ENCODE measurements at places on chromosomes 7 and 10.

DNA sequence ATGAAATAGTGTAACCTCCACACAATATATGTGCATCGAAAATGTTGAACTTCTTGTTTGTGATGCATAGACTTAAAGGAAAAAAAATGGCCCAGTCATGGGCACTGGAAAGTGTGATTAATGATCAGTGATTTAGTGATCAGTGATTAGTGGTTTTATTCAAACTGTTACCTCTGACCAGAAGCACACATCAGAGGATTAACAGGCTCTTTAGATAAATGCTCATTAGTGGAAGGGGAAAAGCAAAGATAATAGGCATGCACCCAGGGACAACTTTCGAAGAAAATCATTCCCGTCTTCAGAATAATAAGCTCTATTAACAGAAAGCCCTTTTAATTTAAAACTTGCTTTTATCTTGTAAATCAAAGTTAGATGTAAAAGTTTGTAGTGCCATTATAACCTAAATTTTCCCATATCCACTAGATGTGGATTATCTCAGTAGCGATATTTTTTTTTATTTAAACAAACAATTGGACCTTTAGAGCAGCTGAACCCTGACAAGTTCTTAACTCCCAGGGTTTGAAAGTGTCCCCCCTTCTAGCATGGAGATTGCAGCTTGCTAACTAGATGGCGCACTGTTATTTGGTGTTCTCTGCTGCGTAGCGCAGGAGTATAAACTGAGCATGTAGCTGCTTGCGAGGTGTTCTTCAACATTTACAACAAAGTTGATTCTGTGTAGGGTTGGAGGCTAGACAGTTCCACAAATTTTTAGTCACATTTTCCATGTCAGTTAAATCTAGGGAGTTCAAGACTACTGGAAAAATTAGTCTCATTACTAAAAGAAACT is at the start of gene CREB5:
Gene CREB5 (plus strand): TSS at position 643 of the 787 bp plus-strand sequence. CDS start 397 bp downstream, outside the sequence.
- DNase-seq: no peak

GRCh38 chr7:66150471-66150870 is 35.8 kb downstream of the CRCP start:
- no peak for DNase-seq

GRCh38 chr7:83921941-83922607 is 272.5 kb downstream of the SEMA3A start:
- DNase-seq: no peak

GRCh38 chr7:2720024-2720423 is 32.0 kb downstream of the AMZ1 start:
- DNase-seq: no peak

DNA sequence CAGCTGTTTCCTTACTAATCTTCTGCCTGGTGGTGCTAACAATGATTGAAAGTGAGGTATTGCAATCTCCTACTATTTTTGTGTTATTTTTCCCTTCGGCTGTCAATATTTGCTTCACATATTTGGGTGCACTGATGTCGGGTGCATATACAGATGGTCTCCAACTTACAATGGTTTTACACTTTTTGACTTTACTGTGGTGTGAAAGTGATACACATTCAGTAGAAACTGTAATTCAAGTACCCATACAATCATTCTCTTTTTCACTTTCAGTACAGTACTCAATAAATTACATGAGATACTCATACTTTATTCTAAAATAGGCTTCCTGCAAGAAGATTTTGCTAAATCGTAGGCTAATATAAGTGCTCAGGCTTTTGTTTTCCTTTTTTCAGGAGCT is 73.2 kb downstream of the RNF216 start:
- DNase-seq: no peak

- no peak for DNase-seq
Measured at GRCh38 chr7:45268013-45268412, 110.4 kb downstream of the RAMP3 start.

GRCh38 chr7:71912476-71912875 is 499.7 kb downstream of the CALN1 start:
- DNase-seq: no peak

DNA sequence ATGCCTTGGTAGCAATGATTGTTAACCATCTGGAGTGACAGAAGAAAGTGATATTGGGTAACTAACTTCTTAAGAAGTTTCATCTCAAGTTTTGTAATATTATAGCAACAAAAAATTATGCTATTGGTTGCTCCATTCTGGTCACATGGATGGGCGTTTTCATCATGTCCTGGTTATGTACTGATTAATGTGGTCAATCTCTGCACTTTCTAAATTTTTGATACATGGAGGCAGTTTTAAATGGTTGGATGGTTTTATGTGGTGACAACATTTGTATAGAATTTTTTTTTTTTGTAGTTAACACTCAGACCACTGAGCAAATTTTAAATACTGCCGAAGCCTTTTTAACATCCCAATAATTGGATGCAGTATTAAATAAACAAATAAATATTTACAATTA is 55.2 kb upstream of the CCAR1 start:
- DNase-seq: no peak

DNA sequence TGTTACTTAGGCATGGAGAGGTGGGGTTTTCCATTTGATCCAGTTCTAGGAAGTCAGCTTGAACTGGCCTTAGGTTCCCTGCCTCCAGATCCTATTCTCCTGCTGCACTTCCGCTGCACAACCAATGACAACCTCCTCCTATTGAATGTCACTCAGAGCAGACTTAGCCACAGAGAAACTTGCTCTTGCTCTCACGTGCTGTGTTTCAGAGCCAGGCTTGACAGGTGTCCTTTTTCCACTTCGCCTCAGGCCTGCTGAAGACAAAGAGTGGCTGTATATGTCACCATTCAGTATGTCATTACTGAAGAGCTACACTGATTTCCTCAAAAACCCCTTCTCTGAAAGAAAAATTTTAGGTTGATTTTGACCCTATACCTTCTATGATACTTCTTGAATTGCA is 115.4 kb upstream of the ETV1 start:
- DNase-seq: no peak

DNA sequence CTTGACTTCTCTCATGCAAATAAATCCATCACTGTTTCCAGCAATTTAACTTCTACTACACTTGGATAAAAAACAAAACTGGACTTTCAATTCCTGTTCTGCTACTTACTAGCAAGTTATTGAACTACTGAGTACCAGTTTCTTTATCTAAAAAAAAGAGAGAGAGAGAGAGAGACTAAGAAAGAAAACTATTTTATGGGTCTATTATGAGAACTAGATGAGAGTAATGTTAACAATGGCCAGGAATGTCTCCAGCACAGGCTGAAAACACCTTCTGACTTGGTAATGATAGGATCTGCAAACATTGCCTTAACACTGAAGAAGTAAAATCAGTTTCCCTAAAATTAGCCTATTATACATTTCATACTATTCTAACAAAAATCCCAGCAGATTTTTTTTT is 5.2 kb downstream of the TSPAN12 start:
- DNase-seq: no peak
